Endodermal cell (in vitro differentiated cells): ENCODE measurements at places on chromosomes 12 and 14.

GRCh38 chr12:87231818-87232217 lies 797.4 kb downstream of the C12orf50 start:
- DNase-seq = no peak

DNA sequence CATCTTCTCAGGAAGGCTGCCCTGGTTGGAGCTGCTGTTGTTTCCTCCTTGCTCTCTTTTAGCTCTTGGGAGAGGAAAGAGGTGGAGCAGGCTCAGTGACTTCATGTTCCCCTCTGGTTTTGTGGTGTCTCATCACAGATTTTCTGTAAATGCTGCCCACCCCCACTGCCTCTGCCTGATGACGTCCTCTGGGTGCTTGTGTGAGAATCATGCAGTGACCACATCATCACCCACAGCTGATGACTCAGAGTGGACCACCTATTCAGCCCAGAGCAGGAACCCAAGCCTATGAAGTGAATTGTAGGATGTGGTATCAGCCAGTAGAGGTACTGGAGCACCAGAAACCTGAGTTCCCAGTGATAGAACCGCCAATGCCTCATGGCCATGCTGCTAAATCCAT lies at the start of gene GZMB:
GZMB (minus strand) TSS at position 33 of the 400 bp plus-strand sequence; CDS start at position 3, 30 bp downstream.
- no peak for DNase-seq

DNA sequence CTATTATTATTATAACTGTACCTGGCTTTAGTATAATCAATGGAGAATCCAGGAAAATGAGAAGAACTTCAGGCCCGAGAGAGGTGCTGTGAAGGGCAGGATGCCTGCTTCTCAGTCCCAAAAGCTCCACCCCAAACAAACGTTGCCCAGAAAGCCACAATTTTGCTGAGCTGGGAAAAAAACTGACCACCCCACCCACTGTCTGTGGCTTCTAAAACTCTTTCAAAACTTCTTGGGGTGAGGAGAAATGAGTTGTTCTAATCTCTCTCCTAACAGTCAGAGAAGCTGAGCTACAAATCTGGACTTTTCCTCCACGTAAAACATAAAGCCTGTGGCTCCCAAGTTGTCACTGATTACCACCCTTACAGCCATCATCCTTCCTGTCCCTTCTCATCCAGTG lies 13.4 kb downstream of the VDR start:
- DNase-seq = no peak

GRCh38 chr12:82027612-82028011 lies 268.5 kb upstream of the PPFIA2 start:
- DNase-seq = no peak

DNA sequence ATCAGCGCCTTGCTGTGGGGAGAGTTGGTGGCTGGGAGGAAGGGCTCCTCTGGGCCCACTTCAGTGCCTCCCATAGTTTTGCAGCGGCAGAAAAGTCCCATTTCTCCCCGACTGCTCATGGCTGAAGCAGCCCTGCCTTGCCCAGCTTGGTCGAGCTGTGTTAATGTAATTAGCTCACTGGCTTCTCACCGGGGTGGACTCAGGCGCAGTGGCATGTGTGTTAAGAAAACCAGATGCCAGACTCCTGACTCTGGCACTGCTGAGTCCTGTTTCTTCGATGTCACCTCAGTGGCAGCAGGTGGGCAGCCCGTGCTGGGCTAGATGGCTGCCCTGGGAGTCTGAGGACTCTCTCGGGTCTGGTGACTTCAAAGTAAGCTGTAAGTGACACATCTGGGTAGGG lies 47.4 kb downstream of the CHST11 start:
- DNase-seq = no peak

DNA sequence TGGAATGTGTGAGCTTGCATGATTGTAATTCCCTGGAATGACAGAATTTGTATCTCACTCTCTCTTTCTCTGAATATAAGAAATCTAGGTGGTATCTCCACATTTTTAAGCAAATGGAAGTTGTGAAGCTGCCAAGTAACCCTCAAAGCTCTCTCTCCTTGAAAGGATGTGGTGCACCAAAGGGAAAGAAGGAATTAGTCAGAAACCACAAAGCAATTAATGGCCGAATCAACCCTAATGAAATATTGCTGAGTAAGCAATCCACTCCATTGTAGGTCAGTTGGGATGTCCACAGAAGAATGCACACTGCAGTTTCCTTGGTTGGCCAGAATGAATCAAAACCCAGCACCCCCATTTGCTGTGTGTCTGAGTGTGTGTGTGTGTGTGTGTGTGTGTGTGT lies 153.5 kb downstream of the KCNA5 start:
- no peak for DNase-seq

DNA sequence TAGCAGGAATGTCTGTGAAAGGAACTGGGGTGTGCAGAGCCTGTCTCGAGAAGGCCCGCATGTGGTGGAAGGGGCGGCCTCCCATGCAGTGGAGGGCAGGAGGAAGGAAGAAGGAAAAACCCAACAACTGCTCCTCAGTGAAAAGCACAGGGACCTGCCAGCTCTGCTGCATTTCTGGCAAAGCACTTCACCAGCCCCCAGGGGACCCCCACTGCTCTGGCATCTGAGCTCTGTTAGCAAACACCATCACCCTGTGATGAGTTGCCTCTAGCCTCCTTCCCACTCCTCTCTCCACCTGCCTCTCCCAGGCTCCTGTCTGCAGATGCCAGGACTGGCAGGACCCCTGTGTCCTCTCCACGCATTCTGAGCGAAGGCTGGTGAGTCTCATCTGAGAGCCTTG lies 69.0 kb upstream of the DDX11 start:
- peak; percentile 78 for DNase-seq

DNA sequence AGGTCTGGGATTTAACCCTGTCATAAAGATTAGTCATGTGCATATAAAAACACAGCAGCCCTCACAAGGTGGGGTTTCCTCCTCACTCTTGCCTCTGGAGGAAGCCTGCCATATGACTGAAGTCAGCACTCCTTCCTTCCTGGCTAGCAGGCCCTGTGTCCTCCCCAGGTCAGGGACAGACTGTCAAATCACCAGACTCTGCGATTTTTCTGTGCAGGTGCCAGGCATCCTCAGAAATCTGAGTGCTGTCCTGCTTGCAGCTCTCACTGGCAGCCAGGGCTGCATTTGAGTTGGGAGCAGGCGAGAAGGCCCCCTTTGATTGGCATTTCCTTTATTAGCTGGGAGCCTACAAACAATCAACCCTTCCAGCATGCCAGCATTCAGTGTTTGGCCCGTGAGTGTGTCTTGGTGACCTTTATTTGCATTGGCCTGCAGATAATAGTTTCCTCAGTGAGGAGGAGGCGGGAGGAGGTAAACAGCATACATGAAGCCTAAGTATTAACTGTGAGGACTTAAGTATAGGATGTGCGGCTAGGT lies 183.8 kb upstream of the ARHGAP5 start:
- peak; percentile 57 for DNase-seq

DNA sequence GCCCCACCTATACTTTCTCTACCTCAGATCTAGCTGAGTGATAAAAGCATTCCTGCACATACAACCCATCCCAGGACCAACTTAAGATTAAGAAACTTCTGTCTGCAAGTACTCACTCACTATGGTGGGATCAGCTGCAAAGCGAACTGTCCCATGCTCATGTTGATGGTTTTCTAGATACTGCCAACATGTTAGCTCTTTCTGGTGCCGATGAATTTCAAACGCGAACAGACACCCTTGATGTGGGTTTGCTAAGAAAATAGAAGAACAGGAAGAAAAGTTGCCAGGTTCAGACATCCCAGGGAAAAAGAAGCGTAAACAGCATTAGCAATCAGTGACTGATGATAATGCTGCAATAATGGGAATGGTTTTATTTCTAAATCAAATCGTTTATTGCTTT lies 1.5 kb upstream of the SLC39A2 start:
- peak; percentile 22 for DNase-seq

- no peak for DNase-seq
Measured at GRCh38 chr12:88764781-88765480, 184.7 kb upstream of the KITLG start.

DNA sequence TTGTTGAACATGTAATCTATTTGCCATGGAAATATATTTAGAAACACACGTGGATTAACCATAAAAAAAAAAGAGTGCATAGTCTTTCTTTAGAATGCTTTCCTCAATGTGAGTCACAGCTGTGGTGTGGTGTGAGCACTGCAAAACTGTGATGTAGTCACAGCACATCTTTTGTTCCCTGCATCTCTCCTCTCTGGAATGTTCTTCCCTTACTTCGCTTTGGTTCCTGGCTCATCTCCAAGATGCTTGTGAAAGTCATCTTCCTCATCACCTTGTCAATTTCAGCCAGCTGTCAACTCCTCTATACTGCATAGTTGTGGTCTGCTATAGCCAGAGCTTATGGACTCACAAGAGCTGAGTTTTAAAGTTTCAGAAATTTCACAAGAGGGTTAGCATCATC lies 60.2 kb downstream of the STAB2 start:
- no peak for DNase-seq

DNA sequence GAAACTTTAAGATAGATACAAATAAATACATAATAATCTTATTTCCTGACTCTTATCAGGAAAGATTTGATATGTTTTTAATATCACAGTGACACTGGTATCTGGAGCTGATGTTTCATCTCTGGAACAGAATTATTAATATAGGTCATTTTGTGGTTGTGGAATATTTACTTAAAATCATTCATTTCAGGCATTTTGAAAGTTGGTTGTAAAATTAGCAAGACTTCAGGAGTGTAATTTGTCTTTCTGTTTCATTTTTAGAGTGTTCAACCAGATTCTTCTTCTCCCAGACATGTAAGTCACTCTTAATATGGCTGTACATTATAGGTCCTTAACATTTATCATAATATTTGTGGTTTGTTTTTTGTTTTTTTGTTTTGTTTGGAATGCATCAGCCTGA lies 115.7 kb downstream of the PCNX1 start:
- DNase-seq = no peak

DNA sequence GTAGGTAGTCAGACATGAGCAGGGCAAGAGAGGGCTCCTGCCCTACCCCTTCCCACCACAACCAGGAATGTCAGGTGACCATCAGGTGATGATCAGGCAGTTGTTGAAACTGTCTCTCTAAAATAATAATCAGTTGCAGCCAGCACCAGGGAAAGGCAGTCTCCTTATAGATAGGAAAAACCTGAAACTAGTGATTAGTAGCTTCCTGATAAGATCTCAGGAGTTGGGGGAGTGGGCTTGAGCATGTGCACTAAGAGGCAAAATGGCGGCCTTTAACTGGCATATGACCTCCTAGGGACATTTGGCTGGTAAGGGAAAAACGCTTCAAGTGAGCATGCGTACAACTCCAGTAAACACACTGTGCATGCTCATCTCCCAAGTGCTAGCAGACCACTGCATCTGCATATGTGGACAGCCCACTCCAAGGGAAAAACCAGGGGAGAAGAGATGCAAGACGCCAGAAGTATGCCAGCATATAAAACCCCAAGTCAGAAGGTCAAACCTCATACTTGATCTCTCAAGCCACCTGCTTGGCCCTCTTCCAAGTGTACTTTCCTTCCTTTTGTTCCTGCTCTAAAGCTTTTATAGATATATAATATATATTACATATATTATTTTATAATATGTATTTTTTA lies 37.1 kb downstream of the TGFB3 start:
- DNase-seq = no peak

DNA sequence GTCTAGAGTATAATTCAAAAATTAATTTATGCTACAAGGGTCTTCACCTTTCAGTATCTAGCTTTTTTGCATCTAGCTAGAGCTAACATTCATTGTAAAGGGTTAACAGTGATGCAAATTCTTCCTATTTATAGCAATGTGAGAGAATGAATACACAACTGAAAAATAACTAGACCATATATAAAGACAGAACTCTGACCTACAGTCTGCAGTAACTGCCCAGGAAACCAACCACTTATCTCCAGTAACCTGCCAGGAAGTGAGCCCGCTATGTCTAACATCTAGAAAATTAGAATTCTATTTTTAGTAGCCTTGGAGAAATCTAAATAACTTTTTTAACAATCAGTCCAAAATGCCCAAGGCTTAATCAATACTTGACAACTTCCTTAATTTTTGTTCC lies 1021.9 kb downstream of the LRFN5 start:
- no peak for DNase-seq

DNA sequence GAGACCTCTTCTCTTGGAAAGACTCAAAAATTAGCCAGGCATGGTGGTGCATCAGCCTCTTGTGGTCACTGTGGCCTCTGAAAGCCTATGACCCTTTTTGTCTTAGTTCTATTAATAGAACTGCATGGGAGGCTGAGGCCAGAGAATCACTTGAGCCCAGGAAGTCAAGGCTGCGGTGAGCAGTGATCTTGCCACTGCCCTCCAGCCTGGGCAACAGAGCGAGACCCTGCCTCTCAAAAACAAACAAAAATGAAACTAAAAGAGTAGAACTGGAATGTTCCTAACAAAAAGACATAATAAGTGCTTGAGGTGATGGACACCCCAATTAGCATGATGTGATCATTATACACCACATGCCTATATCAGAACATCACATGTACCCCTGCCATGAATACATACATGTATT lies 197.0 kb upstream of the EEA1 start:
- DNase-seq = no peak

DNA sequence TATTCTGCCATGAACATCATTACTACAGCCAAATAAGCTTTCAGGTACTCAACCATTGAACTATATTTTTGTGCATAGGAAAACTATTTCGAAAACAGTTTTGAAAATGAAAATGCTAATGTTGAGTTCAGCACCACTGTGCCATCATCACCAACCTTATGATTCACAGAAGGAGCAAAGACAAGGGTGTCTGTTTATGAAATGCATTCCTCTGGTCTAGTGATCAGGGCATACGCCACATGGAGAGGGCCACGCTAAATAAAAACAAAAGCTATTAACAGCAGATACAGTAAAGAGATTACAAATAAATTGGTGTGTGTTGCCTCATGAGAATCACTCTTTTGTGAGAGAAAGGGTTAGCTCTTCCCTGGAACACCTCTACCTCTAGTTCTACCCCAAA lies 43.2 kb upstream of the BMAL2 start:
- DNase-seq = no peak

- no peak for DNase-seq
Measured at GRCh38 chr14:65261946-65262345, 150.6 kb upstream of the FUT8 start.

DNA sequence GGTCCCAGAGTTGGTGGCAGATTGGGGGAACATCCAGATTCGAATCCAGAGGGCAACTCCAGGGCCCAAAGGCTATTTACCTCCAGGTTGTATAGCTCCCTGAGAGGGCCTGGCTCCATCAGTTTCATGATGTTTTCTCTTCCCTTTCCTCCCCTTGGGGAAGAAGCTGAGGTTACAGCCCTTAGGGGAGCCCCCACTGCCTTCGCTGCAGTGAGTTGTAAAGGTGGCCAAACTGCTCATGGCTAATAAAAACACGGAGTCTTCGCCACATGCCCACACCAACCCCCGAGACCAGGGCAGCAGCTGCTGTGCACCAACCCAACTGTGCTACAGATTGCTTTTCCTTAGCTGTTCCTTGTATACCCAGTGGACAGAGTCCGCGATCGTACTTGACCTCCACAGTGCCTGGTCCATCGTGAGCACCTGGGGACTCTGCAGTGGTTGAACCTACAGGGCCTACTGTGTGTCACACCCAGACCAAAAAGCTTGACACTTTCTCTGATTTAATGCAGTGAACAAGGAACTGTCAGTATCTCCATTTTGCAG lies 20.9 kb downstream of the GALNT16 start:
- DNase-seq = no peak

GRCh38 chr12:66035288-66035966 lies 95.1 kb downstream of the LLPH start:
- DNase-seq = no peak

- no peak for DNase-seq
Measured at GRCh38 chr12:10088031-10088430, 10.8 kb downstream of the CLEC1A start.
